Tibial nerve (tissue), 4 donors: ENCODE measurements at places on chromosomes 5 and 9.

GRCh38 chr9:131485206-131485605 lies 17.5 kb upstream of the POMT1 start:
- H3K36me3 ChIP-seq: peaks cover 76% of the 10 kb centered on the region
- H3K27ac ChIP-seq: no peak overlapping the region
- DNase-seq: no peak
- no peaks in the 10 kb centered on the region for H3K4me1 ChIP-seq
- no peaks in the 10 kb centered on the region for H3K27me3 ChIP-seq
- H3K4me3 ChIP-seq: no peak overlapping the region

DNA sequence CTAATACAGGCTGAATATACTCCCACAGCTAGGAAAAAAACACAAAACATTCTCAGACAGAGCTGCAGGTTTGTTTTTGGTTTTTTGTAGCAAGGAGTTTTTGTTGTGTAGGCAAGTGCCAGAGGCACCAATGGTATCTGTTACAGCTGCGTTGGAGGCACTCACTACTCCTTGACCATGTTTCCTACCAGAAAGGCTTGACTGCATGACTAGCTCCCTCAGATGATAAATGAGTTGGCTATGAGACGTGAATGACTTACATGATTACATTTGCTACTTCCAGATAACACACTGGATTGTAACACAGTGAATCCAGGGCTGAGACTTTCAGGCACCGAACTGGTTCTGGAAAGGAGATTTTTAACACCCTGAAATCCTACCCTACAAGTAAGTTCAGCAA lies 18.8 kb downstream of the GZMK start:
- no peaks in the 10 kb centered on the region for H3K36me3 ChIP-seq
- no peaks in the 10 kb centered on the region for H3K4me1 ChIP-seq
- no peaks in the 10 kb centered on the region for H3K27me3 ChIP-seq
- H3K4me3 ChIP-seq: no peak overlapping the region

DNA sequence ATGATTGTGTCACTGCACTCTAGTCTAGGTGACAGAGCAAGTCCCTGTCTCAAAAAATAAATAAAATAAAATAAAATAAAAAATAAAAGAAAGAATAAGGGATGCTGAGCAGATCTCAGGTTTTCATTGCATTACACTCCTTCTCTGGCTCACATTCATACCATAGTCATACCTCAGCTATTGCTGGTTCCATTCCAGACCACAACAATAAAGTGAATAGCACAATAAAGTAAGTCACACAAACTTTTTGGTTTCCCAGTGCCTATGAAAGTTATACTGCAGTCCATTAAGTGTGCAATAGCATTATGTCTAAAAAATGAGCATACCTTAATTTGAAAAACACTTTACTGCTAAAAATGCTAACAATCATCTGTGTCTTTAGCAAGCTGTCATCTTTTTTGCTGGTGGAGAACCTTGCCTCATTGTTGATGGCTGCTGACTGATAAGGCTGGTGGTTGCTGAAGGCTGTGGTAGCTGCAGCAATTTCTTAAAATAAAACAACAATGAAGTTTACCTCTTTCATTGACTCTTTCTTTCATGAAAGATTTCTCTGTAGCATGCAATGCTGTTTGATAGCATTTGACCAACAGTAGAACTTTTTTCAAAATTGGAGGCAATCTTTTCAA lies 415.7 kb downstream of the ZNF608 start:
- H3K27ac ChIP-seq: no peak overlapping the region
- no peaks in the 10 kb centered on the region for H3K27me3 ChIP-seq
- no peak for DNase-seq

- H3K27ac ChIP-seq: no peak overlapping the region
- DNase-seq: peak; percentile 64
- H3K36me3 ChIP-seq: no peaks in the 10 kb centered on the region
- H3K4me1 ChIP-seq: peaks cover 14% of the 10 kb centered on the region
Observed at GRCh38 chr5:114449860-114450421, 88.1 kb downstream of the KCNN2 start.

DNA sequence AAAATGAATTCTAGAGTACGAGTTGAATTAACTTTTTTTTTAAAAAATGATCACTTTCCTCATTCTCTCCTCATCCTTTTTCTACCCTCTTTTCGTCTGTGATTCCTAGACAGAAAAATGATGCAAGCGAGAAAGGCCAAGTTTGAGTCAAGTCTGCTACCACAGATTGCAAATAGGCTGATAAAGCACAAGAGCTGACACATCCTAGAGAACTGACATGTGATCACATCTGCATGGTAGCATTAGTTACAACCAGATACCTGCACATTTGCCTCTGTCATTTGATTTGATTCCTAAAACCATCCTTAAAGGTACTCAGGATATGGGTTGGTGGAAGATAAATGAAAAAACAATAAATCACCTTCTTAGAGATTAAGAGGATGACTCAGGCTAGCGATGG lies 225.4 kb upstream of the PPP1R2B start:
- no peaks in the 10 kb centered on the region for H3K27me3 ChIP-seq
- no peak overlapping the region for H3K4me3 ChIP-seq
- no peak for DNase-seq
- no peak overlapping the region for H3K27ac ChIP-seq

DNA sequence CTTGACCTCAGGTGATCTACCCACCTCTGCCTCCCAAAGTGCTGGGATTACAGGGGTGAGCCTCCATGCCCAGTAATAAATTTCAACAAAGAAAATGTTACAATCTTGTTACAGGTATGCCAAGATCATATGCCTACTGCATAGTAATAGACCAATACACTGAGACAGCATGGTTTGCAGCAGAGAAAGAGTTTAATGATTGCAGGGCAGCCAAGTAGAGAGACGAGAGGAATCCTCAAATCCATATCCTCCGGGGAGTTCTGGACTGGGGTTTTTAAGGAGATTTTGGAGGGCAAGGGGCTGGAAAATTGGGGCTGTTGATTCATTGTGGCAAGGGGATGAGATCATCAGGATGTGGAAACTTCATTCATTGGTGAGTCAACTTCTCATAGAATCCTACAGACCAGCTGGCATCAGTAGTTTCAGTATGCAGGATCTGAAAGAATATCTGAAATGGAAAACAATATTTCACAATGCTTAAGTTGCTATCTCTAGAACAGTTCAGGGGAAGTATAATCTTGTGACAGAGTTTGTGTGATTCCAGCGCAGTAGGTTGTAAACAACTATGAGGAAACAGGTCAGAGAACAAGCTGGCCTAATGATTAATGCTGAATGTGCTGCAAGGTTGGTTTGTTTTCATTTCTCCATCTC lies 14.8 kb upstream of the TUT7 start:
- no peak for DNase-seq
- no peaks in the 10 kb centered on the region for H3K36me3 ChIP-seq
- H3K4me3 ChIP-seq: no peak overlapping the region
- no peak overlapping the region for H3K27ac ChIP-seq

DNA sequence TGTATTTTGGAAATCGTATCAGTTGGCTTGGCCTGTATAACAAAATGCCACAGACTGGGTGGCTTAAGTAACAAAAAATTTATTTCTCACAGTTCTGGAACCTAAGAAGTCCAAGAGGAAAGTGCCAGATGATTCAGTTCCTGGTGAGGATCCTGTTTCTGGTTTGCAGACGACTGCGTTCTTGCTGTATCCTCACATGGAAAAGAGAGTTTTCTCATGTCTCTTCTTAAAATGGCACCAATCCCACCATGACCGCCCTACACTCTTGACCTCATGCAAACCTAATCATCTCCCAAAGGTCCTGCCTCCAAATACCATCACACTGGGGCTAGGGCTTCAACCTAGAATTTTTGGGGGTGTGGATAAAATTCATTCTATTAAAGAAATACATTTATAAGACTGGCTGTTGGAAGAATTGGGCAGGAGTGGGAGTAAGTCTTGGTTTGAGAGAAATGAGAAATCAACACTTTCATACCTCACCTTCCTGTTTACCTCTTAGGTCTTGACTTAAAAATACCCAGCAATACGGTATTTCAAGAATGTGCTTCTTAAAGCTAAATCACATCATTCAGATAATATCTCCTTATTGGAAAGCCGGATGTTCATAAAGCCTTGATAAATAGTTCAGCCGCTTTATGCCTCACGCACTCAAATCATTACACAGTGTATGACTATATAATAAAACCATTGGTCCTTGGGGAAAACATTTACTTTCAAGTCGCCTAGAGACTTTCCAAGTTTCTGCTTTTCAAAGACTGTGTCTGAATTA lies 28.7 kb downstream of the PTTG1 start:
- DNase-seq: no peak
- no peaks in the 10 kb centered on the region for H3K36me3 ChIP-seq
- no peaks in the 10 kb centered on the region for H3K4me1 ChIP-seq
- no peak overlapping the region for H3K4me3 ChIP-seq

DNA sequence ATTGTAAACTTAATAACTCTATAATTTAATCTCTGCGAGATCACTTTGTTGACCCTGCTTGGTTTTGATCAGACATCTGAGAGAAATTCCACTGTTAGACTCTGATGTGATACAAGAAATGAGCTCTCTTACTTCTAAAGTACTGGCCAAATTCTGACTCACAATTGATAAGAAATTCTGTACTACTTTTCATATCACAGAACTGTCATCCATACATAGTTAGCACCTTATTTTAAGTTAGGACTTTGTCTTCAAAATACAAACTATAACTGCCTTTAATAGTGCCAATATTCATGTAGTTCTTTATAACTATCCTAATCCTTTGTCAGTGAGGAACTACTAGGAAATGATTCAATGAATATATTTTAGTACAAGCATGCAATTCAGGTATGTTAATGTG lies 23.4 kb downstream of the MARCHF11 start:
- no peaks in the 10 kb centered on the region for H3K27me3 ChIP-seq
- H3K4me3 ChIP-seq: no peak overlapping the region
- no peaks in the 10 kb centered on the region for H3K4me1 ChIP-seq
- no peak for DNase-seq

DNA sequence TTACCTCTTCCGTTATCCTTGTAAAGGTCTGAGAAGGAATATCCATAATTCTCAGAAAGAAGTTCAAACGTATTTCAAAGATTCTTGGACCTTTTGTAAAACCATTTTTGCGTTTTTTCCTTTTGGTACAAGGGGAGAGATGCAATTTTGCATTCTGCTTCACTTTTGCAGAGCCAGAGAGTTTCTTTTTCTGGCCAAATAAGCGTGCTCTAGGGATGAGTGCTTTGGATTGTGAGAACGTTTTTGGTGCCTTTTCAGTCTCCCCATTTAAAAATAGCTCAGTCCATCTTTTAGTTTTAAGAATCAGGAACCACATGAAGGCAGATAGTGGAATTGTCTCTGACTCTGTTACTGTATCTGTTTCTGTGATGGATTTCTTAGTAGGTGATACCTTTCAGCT lies 1.5 kb downstream of the ARHGAP26 start:
- DNase-seq: no peak
- peaks cover 39% of the 10 kb centered on the region for H3K4me1 ChIP-seq
- H3K36me3 ChIP-seq: no peaks in the 10 kb centered on the region
- no peaks in the 10 kb centered on the region for H3K27me3 ChIP-seq
- H3K27ac ChIP-seq: peak overlapping the region; percentile 94

DNA sequence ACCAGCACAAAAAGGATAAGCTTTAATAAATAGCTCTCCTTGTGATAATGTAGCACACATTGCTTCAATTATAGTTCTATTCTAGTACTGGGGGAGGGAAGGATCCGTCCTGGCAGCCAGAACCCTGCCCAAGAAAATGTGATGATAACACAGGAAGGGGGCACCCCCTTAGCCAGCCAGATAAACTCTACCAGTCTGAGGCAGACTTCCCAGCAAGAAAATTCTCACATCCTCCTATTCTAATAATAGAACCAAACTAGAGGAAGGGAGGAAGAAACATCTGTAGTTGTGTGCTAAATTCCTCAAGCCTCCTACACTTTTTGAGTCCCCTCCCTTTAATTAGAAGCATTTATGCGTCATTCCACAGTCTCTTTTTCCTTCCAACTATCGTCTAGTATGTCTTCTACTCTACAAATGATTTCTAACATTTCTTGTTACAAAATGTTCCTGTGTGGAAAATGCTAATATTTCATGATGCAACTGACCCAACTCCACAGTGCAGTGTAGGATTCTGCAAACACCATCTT lies 261.0 kb downstream of the SEMA5A start:
- H3K27ac ChIP-seq: peak overlapping the region; percentile 25
- peaks cover 21% of the 10 kb centered on the region for H3K4me1 ChIP-seq
- no peaks in the 10 kb centered on the region for H3K36me3 ChIP-seq

GRCh38 chr9:2966565-2967300 lies 122.8 kb upstream of the PUM3 start:
- no peak overlapping the region for H3K4me3 ChIP-seq
- no peak overlapping the region for H3K27ac ChIP-seq
- no peak for DNase-seq
- H3K4me1 ChIP-seq: no peaks in the 10 kb centered on the region
- no peaks in the 10 kb centered on the region for H3K27me3 ChIP-seq

GRCh38 chr5:91361790-91362189 lies 21.3 kb downstream of the ARRDC3 start:
- no peaks in the 10 kb centered on the region for H3K27me3 ChIP-seq
- no peak for DNase-seq
- H3K4me1 ChIP-seq: no peaks in the 10 kb centered on the region
- no peaks in the 10 kb centered on the region for H3K36me3 ChIP-seq
- no peak overlapping the region for H3K4me3 ChIP-seq

GRCh38 chr9:89598926-89599325 lies 5.9 kb upstream of the GADD45G start:
- no peak overlapping the region for H3K27ac ChIP-seq
- peaks cover 15% of the 10 kb centered on the region for H3K4me1 ChIP-seq
- H3K4me3 ChIP-seq: no peak overlapping the region
- no peaks in the 10 kb centered on the region for H3K36me3 ChIP-seq
- no peak for DNase-seq

GRCh38 chr9:127144670-127145445 lies 22.4 kb upstream of the ANGPTL2 start:
- H3K4me1 ChIP-seq: peaks cover 11% of the 10 kb centered on the region
- no peak overlapping the region for H3K4me3 ChIP-seq
- H3K27me3 ChIP-seq: no peaks in the 10 kb centered on the region
- DNase-seq: no peak
- H3K36me3 ChIP-seq: no peaks in the 10 kb centered on the region
- H3K27ac ChIP-seq: no peak overlapping the region
